Suppressor macrophage treated with lipopolysaccharide for 1 hour (primary cell): ENCODE measurements at places on chromosomes 11 and 22.

GRCh38 chr11:77457340-77457739 is 16.6 kb downstream of the PAK1 start:
- DNase-seq: no peak

DNA sequence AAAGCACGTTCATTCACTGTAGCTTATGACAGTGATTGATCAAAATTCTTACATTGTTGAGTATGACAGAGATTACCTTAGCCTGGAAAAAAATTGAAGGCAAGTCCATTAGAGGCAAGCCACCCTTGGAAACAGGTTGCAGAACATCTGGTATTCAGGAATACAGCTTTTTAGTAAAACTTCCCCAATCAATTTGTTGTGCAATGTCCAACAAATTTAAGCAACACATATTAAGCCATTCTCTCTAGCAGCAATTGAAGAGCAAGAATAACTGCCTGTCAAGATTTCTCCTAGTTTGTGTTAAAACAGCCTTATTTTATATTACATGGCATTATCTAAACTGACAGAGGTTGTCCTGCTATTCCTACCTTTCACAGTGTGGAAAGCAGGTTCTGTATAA is 37.0 kb downstream of the BCL2L13 start:
- peak; percentile 57 for DNase-seq

- DNase-seq: no peak
Observed at GRCh38 chr11:121334973-121335710, 42.6 kb downstream of the SC5D start.

GRCh38 chr22:32216911-32217310 is 12.0 kb upstream of the RFPL2 start:
- no peak for DNase-seq

DNA sequence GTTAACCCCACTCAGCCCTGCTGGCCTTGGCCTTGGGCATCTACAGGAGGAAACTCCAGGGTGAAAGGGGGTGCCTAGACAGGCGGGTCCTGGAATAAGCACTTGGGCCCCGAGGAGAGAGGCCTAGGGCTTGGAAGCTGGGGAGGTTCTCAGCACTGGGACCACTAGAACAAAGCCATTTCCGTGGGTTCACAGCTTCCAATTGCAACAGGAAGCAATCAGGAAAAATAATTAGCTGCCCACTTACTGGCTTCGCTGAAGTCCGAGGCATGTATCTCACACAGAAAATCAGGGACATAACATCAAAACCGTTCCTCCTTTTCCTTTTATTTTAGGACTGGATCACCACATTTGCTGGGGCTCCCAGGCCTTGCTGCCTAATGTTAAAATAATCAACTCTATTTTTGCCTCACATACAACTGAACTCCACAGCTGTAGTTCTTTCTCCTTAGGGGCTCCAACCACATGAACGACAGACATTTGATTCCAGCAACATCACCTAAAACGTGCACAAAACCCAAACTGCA is 161.1 kb upstream of the GRK3 start:
- DNase-seq: no peak

DNA sequence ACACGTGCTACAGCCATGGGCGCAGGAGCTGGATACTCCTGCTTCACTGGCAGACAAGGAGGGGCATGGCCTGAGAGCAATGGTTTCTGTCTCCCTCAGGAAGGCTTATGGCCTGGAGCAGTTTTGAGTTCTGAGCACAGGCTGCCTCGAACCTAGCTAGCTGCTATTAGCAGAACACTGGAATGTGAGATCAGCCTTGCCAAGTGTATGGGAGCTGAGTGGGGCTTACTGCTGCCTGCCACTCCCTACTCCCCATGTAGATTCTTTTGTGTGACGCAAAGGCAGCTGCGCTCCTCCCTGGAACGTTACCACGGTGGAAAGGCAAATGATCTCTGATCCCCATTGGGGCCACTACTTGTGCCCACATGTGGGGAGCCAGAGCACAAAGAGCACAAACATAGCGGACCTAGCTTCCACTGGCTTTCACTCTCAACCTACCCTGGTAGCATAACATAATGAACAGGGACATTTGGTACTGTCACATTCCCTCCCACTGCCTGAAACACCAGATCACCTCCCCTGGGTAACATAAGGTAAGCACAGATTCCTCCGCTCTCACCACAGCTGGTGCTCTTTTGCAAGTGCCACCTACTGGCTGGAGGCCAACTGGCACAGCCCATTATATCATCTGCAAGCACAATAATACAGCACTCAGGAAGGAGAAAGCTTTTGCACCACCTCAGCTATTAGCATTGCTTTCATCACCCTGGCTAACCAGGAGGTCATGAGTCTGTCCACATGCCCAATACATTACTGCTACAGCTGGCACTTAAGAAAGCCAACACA is 84.6 kb upstream of the GUCY1A2 start:
- no peak for DNase-seq

DNA sequence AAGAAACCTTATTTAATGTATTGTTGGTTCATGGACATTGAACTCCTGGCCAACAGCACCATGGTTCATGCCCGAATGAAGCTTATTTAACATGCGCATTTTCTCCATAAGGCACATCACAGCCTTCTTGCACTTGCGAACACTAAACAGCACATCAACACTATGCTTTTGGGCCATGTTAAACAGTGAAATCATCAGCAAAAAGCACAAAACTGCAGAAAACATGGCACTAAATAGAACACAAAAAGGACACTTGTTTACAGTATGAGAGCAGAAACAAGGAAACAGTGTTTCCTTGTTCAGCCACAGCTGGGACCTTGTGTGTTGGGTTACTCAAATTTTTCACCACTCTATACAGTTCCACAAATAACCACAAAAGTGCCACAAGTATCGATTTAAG is 122.3 kb downstream of the MSANTD4 start:
- no peak for DNase-seq

DNA sequence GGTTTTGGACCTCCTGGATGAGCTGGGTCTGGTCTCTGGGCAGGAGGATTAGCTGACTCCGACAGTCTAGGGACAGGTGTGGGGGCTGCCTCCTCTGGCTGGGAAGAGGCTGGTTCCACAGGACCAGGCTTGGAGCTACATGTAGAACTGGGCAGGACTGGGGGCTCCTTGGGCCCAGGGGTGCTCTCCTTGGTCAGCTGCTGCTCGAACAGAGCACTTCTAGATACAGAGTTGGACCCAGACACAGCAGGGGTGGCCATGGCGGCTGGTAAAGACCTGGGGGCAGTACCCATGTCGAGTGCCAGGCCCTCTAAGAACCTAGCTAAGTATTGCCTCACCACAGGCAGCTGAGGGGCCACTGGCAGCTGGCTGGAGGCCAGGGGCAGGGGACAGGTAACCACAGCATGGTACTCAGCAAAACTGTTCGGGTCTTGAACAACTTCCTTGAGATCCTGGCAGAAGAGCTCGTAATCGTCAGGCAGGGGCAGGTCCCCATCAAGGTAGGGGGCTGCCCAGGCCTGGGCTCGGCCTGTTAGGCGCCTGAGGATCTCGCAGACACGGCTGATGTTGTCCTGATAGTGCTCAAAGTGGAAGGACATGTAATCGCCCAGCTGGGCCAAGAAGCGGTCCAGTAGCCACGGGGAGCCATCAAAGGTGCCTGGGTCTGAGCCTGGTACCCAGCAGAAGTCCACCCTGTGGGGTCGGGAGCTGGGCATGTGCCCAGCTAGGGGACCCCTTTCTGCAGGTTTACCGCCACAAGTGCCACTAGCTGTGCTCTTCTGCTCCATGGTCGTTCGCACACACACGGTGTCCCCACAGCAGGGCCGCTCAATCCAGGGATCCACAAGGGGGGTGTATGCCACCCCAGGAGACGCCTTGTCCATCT is 3.1 kb downstream of the GNB1L start:
- no peak for DNase-seq

GRCh38 chr22:35708453-35708852 is 9.2 kb upstream of the APOL5 start:
- DNase-seq: no peak

- DNase-seq: no peak
Observed at GRCh38 chr22:27621486-27622070, 180.0 kb downstream of the MN1 start.
